Pons (tissue), 1 donor: ENCODE measurements at places on chromosomes 12 and 14.
A peak's percentile ranks its signal among the peaks of the same experiment; 100 is the strongest.

- DNase-seq = no peak
These were observed 60.0 kb downstream of the PPP2R5C start for GRCh38 chr14:101821528-101821927.

GRCh38 chr14:39232554-39233415 lies 930 bp upstream of the MIA2 start:
- peak; percentile 20 for DNase-seq

DNA sequence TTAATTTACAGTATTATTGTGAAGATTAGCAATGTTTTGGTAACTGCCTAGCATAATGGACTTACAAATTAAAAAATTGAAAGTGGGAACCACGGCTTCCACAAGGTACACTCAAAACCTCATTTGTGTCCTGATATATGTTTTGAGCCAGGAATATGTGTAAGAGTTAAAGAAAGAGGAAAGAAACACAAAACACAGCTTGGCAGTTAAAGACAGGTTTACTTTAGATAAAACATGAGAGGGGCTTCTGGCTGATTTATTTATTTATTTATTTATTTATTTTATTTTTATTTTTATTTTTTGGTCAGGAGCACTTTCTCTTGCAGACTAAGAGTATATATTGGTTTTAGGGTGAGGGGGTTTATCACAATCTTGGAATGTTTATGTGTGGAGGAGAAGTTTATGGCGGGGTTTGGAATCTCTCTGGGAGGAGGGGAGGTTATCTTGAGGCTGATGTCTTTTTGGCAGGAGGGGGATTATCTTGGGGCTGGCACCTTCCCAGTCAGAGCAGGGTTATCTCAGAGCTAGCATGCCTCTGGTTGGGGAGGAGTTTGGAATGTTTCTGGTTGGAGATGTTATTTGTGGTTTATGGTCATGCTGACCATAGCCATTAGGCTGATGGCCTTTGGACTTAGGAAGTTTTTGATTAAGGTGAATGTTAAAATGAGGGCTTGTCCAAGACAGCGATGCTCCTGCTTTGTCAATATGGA lies 436.7 kb downstream of the DAD1 start:
- DNase-seq = no peak

GRCh38 chr12:62658910-62659309 lies 192.3 kb downstream of the MON2 start:
- DNase-seq = no peak

DNA sequence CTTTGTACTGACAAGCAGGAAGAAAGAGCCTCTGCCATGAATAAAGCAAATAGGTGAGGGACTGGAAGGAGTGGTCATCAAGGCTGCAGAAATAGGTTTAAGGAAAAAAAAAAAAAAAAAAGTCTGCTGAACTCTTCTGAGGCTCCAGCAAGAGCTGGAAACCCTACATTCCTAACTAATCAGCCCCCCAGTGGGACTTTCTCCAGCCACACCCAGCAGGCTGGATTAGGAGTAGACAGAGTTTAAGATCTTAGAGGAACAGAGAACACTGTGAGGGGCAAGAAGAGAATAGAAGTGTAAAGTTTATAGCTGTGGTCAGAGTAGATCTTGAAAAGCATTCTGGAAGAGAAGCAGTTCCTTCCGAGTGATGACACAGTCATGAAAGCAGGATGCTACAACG lies 66.4 kb downstream of the ATXN2 start:
- no peak for DNase-seq

GRCh38 chr14:39733741-39734140 lies 301.5 kb upstream of the FBXO33 start:
- DNase-seq = no peak

DNA sequence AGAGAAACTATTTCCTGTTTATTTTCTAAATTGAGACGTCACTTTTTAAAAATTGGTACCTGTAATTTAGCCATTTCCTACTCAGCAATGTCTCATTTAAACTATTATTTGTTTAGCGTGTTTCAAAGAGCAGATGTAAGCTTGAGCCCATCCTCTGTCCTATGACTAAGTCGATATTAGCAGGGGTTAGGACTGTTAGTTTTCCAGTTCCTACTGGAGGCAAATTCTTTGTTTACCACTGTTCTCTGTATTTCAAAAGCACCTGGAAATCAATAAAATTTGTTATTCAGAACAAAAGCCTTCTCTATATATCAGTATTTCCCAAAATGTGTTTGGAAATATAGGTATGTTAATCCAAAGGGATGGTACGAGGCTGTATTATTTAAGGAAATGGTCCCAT lies 42.4 kb downstream of the MDM2 start:
- no peak for DNase-seq

DNA sequence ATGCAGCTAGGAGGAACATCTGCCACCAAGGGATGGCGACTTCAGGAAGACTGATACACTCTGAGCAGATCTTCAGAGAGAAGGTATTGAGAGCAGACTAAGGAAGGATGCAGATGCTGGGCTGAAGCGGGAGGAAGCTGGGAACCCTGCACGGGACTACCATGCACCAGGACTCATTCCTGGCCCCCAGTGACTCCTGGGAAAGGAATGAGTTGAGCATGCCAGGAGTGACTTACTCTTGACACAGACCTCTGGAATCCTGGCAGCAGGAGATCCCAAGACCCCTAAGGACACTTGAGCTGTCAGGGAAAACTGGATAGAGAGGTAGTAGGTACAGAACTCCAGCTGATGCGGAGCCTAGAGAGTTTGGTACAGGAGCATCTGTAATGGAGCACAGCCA lies 336.1 kb downstream of the RPS29 start:
- DNase-seq = no peak

GRCh38 chr14:65959563-65960024 lies 526.6 kb upstream of the CCDC196 start:
- DNase-seq = no peak

GRCh38 chr14:68341411-68342212 lies 451.3 kb downstream of the ZFP36L1 start:
- no peak for DNase-seq

GRCh38 chr14:50955373-50956043 lies 11.2 kb upstream of the PYGL start:
- peak; percentile 68 for DNase-seq

DNA sequence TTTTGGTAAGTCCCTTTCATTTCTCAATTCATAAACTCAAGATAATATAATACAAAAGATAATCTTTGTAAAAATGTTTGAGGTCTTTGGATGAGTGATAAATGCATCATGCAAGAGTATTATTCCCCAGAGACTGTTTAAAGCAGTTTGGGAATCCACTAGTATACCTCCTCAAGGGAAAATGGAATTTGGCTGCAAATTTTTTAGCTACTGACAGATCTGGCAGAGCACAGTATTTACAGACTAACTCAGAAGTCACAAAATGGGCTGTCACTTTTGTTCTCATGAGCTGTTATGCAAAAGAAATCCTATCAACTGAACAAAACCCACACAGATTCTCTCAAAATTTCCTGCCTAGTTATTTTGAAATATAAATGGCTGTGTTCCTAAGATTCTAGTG lies 9.9 kb downstream of the SPIC start:
- DNase-seq = no peak

DNA sequence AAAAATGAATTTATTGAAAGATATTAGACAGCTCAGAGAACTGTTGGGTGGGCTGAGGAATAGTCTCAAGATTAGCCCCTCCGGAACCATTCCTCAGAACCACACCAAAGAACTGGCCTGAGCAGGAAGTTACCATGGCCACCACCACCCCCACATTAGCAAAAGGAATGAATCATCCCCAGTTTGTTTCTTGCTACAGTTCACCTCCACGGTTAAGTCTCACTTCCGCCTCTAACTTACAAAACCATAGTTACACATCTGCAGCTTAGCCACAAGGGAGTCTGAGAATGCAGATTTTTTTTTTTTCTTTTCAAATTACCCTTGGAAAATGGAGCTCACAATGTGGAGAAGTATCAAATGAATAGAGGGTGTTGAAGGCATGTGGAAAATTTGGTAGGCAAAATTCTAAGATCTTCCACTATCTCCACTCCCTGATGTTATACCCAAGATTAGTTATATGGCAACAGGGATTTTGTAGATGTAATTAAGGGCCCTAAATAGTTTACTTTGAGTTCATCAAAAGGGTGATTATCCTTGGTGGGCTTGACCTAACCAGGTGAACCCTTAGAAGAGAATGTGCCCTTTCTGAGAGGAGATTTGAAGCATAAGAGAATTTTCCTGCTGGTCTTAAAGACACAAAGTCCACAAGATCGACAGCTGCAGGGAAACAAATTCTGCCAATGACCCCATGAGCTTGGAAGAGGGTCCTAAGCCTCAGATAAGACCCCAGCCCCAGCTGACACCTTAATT lies 129.8 kb upstream of the KRR1 start:
- no peak for DNase-seq

DNA sequence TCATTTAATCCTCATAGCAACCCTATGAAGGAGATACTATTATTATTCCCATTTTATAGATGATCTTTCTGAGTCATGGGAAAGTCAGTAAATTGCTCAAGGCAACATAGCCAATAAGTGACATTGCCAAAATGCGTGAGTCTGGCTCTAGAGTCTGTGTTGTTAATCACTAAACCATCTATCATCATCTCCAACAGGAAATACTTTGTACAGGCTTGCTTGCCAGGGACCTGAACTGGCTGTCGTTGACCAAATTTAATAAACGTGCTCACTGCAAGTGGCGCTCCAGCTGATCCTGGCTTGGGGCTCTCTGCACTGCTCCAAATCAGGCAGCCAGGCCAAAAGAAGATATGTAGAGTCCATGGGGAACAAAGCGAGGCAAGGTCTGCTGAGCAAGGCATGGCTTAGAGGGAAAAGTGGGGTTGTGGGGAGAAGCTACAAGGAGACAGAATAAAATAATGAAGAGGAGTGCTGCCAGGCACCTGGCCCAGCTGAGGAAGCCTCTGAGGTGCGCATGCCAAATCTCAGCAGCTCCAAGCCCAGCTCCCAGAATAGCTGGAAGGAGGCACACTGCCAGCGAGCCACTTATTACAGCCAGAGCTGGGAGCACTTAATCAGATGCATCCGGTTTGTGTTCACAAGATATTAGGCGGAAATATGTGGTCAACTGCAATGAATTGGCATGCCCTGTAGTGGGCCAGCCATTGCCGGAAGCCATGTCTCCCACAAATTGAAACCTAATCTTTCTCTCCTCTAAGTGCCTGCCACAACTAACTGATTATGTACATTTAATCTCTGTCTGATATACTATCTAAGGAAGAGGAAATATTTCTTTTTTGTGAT lies 43.3 kb upstream of the PTPRO start:
- DNase-seq = peak; percentile 13

DNA sequence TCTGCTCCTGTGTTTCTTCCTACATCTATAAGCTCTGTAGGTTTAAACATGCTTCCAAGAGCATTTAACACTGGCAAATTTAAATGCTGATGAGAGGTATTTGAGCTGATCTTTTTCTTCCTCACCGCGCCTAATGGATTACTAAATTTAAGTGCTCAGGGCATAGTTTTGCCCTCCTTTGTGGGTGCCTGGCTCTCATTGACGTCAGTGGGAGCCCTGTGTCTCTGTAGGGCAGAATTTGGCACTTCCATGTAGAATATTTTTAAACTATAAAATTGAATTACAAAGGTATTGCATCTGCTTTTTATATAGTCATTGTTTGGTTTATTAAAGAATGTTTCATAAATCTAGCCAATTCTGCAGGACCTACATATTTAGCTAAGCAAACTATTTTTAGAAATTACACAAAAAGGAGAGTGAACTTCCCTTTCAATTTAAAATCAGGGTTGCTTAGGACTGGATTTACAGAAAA lies 444.8 kb downstream of the AEBP2 start:
- DNase-seq = no peak

GRCh38 chr12:52392465-52393007 lies 7.1 kb upstream of the KRT84 start:
- no peak for DNase-seq

- DNase-seq = no peak
These were observed 18.9 kb upstream of the POC1B start for GRCh38 chr12:89544681-89545184.

DNA sequence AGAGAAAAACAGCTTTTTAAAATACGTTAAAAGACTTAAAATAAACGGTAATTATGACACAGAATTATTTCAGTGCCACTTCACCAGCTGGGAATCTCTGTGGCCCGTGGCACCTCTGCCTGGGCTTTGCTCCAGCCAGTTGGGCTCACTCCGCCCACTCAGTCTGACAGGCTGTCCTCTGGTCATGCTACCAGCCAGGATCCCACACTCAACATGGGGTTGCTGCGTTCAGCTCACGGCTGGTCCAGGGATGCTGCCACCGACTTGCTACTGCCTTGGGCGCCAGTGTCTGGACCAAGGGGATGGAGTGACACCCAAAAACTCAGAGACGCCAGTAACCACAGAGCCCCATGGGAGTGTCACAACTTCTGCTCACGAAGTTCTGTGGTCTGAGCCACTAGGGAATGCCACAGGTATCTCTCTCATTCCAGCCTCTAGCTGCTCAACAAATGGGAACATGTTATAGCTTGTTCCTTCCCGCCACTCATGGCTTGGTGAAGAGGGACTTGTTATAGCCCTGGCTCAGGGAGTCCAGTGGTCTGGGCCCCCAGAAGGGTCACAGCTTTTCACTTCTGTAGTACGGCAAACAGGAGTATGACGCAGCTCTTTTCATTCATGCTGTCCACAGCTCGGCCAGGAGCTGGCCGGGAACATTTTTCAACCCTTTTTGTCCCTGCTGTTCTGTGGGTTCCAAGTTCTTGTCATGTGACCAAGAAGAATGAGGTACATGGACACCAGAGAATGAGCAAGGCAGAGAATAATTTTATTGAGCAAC lies 23.4 kb upstream of the ATXN7L3B start:
- no peak for DNase-seq
